Pancreas (tissue), 10 donors: ENCODE measurements at places on chromosomes 1 and 21. TPM values are rescaled to one million over a fixed set of nuclear protein-coding genes. Genes with fewer than 3 reads are reported as not detected.

TDRD5 gene
- total RNA-seq = not detected

DNA sequence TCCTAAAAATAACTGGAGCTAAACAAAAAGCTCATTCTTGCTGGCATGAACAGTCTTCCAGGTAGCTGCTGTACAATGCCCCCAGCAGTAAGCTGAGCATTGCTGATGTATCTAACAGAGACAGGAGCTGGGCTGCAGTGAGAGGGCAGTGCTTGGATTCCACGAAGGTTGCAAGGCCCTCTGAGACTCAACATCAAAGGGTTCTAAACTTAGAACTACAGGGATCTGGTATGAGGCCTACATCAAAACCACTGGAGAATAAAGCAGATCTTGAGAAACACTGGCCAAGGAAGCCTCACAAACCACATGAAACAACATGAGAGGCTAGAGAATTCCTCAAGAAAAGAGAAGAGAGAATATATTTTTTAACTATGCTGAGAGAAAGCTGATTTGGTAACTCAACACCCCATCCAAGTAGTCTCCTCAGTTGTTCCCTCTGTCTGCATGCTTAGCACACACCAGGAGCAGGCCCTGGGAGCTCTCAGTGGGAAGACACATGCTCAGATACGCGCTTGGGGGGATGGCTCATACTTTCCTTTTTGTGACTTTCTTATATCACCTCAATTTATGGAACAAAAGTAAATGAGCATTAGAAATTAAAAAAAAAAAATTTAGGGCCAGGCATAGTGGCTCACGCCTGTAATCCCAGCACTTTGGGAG is 27.7 kb downstream of the DSTYK start:
- DNase-seq = no peak

- no peak for DNase-seq
These were observed at the start of gene KRTAP6-2 for GRCh38 chr21:30598802-30599201. KRTAP6-2 (minus strand) TSS chr21:30598902; CDS start chr21:30598874, 28 bp downstream.

GRCh38 chr1:180264595-180264994 is 34.5 kb downstream of the LHX4 start:
- DNase-seq = no peak

DNA sequence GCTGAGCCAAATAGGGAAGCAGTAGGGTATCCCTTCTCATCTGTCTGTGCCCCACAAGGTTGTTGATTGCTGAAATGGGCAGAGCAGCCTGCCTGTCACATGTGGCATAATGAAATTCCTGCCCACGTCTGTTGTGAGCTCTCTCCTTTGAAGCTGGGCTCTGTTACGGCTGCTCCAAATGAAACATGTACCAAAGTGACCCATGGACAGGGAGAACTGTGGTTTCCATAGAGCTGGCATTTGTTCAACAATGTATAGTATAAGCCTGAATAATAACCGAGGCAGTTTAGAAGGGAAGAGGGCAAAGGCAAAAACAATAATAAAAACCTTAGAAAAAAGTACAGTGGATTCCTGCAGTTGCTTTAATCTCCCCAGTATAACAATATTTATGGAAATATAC is 149.7 kb downstream of the LYPLAL1 start:
- DNase-seq = no peak
